ENCODE measurements at places on chromosomes 3 and 15.

GRCh38 chr15:50077176-50077575, 41.9 kb downstream of the ATP8B4 start:
- DNase-seq, result no peak

DNA sequence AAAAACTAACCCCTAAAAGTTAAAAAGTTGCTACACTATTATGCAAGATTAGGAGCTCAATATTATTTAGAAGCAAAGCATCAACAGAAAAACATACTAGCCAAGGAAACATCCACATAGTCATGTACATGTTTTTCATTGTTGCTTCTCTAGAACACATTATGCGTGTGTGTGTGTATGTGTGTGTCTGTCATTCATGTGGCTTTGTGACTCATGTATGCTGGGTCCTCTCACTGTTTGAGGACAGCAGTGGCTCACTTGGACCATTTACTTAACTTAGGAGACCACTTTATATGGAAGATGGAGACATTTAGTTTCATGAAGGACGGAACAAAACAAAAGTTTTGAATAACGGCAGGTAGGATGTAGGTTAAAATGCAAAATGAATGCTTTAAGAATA, 219.4 kb upstream of the THBS1 start:
- no peak for DNase-seq

DNA sequence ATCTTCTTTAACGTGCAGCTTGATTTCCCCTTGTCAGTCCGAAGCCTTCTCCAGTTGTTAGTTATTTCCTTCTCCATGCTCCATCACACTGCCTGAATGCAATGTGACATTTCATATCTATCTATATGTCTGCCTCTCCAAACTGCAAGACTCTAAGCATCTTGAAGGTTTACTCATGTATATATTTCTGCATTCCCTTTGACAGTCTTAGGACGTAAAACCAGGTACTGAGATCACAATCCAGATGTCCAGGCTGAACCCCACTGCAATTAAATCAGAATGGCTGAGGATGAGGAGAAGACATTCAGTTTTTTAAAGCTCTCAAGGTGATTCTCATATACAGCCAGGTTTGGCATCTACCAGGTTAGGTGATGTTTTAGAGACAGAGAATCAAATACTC, 6.1 kb upstream of the SATB1 start:
- DNase-seq, result no peak

DNA sequence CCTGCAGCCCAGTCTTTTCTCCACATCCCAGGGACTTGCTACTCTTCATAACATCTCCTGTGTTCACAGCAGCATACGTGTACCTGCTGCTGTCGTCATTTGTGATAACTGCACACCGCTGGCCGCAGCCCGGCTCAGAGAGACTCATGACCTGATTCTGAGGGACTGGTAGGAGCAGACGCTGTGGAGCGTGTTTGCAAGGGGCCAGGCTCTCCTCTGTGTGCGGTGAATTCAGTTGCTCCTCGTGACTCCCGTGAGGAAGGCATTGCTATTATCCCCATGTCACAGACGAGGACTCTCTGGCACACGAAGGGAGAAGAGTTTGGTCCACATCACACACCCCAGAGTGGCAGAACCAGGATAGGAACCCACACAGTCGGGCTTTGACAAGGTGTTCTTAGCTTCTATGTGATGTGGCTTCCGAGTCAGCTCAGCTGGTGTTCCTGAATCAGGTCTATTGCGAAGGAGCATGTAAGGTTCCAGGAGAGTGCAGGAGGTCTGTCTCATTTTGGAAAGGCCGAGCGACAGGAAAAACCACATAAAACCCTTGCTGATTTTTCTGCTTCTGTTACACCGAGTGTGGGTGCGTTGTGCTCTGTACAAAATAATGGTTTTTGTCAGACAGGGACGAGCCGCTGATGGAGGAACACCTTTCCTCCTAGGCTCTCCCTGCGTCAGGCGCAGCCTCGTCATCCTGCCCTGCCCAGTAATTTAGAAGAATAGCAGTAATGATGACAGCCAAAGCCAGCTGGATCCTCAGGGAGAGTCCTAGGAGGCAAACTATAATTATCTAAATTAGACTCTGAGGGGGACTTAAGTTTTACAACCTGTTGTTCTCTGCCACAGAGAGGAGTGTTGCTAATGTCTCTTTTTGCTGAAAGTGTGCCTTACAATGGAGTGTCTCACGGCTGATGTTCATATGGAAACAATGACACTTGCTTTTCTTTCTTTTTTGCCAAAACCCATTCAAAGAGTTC, 157.5 kb upstream of the RGMA start:
- no peak for DNase-seq

DNA sequence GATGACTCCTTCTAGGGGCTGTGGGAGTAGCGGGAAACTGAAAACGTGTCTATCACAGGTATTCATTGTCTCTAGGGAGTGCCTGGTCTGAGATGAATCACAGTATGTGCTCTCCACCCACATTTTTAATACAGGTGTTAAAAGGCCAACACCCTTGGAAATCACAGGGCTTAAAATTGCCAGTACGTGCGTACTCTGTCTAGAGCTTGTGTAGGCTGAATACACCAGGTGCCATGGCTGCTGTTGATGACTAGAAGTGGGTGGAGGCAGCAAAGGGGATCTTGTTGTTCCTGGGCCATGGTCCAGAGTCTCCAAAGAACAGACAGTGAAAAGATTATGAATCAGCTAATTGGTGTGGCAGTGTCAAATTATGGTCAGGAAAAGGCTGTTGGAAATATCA, 35.1 kb upstream of the P3H2 start:
- no peak for DNase-seq

GRCh38 chr15:85379403-85380131, 836 bp upstream of the AKAP13 start:
- DNase-seq, result peak; percentile 3

- no peak for DNase-seq
Observed at GRCh38 chr3:6994081-6994668, 133.3 kb downstream of the GRM7 start.

GRCh38 chr15:78536134-78536533, 4.1 kb upstream of the PSMA4 start:
- DNase-seq, result no peak

- no peak for DNase-seq
Observed at GRCh38 chr15:99059010-99059981, 45.6 kb upstream of the SYNM start.

DNA sequence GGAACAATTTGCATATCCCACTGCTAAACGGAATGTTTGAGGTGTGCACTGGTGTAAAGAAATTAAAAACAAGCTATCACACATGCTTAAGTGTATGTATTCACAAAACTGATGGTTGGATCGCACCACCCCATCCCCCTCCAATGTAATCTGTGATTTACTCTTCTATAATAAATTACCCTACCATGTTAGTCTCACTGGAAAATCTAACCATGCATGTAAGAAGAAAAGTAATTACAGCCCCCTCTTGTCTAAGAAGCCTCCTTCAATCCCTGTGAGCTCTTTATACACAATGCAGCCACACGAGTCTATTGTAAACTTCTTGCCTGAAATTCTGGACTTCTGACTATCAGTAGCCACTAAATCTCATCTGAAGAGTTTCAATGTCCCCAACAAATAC, 173.6 kb downstream of the ZBTB20 start:
- DNase-seq, result no peak

- DNase-seq, result no peak
Observed at GRCh38 chr3:79217096-79217495, 550.7 kb downstream of the ROBO1 start.

GRCh38 chr3:19334120-19334519, 185.8 kb downstream of the KCNH8 start:
- DNase-seq, result no peak

- DNase-seq, result no peak
Observed at GRCh38 chr3:150300388-150300787, 107.7 kb upstream of the TSC22D2 start.

DNA sequence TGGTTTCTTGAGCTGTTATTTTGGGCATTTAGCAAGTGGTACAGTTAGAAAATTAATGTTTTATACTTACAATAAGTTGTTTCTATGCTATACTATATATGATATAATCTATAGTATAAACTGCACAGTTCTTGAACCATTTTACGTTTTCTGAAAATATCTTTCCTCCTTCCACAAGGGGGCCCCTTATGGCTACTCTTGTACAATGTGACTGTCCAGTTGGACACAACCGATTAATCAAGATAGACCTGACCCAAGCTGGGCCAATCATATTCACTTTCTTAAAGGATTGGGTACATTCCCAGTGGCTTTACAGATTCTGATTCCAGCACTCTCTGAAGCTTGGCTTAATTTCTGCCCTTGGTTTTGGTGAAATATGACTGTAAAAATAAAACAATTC, 953.4 kb downstream of the AGBL1 start:
- DNase-seq, result no peak
